ENCODE measurements at places on chromosomes 7 and 10.

GRCh38 chr7:51244053-51244452 lies 72.6 kb downstream of the COBL start:
- no peak for DNase-seq

- no peak for DNase-seq
Observed at GRCh38 chr7:157097056-157097329, 41.7 kb upstream of the UBE3C start.

- DNase-seq = peak; percentile 9
Observed at GRCh38 chr10:13834581-13835286, 248.0 kb downstream of the PRPF18 start.

GRCh38 chr10:86951184-86951761 lies 6.1 kb downstream of the MMRN2 start:
- DNase-seq = no peak

DNA sequence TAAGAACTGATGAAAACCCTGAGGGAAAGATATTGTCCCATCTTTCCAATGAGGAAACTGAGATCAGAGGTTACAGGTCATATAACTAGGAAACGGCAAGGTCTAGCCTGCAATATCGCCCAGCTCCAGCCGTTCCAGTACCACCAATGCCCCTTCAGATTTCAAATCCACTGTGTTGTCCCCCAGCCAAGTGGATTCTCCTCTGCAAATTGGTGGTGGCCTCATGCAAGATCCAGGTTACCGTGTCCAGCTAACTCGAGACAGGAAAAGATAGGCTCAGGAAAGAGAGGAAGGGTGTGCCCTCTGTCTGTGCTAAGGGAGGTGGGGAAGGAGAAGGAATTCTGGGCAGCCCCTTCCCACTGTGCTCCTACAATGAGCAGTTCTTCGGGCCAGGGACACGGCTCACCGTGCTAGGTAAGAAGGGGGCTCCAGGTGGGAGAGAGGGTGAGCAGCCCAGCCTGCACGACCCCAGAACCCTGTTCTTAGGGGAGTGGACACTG lies 25.3 kb downstream of the PRSS2 start:
- DNase-seq = no peak

- DNase-seq = peak; percentile 54
Observed at GRCh38 chr7:77258014-77258413, 58.4 kb upstream of the FGL2 start.

GRCh38 chr10:68992636-68993440 lies 4.2 kb downstream of the KIFBP start:
- no peak for DNase-seq

DNA sequence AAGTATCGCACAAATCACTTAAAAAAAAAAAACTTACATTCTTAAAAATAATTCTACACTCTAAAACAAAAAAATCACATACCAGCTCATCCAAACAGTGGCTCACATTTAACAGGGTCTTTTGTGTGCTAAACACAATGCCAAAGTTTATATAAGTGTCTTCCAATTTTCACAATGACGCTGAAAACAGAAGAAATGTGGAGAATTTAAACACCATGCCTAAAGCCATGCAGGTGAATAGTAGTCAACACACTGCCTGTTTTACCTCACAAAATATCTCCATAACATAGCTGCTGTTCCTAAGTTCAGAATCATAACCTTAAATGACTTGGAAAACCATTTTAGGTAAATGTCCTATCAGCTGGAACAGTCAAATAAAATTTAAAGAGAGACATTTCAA lies 55.0 kb downstream of the GRB10 start:
- DNase-seq = no peak

DNA sequence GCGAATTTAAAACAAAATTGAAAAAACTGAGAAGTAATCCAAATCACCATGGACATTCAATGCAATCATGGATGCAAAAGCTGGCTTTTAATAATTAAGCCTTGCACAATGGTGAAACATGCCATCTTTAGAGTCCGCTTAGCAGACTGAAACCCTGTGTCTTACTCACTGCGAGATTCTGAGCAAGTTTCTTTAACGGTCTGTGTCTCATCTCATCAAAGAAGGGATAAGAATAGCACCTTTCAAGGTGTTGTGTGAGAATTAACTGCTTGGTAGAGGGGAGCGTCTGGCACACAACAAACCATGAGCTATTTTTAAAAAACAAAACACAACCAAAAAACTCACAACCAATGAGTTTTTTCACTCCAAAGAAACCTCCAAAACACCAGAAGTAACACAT lies 21.4 kb downstream of the ACBD7 start:
- no peak for DNase-seq

- no peak for DNase-seq
Observed at GRCh38 chr10:76983624-76984023, 654.0 kb downstream of the KCNMA1 start.

GRCh38 chr10:52423369-52423768 lies 109.3 kb downstream of the DKK1 start:
- DNase-seq = no peak

GRCh38 chr7:18419456-18419855 lies 76.1 kb upstream of the HDAC9 start:
- DNase-seq = no peak

GRCh38 chr10:131856441-131857094 lies 44.2 kb upstream of the PPP2R2D start:
- no peak for DNase-seq

DNA sequence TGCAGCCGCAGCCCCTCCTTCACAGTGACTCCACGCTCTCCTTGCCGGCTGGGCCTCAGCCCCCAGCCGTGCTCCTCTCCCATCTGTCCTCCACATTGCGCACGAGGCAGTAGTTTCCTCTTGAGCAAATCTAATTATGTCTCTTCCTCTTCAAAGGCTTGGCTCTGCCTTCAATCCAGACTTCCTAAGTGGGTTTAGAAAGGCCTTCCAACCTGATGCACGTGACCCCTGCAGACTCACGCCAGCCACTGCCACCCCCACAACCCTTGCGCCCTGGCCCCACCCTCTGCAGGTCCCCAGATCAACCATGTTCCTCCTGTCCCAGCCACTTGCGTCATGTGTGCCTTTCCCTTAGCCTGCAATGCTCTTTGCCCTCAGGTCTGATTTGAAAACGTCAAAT lies 75.0 kb upstream of the ADAM12 start:
- DNase-seq = no peak

- DNase-seq = no peak
Observed at GRCh38 chr10:94591461-94592205, 46.0 kb downstream of the HELLS start.

DNA sequence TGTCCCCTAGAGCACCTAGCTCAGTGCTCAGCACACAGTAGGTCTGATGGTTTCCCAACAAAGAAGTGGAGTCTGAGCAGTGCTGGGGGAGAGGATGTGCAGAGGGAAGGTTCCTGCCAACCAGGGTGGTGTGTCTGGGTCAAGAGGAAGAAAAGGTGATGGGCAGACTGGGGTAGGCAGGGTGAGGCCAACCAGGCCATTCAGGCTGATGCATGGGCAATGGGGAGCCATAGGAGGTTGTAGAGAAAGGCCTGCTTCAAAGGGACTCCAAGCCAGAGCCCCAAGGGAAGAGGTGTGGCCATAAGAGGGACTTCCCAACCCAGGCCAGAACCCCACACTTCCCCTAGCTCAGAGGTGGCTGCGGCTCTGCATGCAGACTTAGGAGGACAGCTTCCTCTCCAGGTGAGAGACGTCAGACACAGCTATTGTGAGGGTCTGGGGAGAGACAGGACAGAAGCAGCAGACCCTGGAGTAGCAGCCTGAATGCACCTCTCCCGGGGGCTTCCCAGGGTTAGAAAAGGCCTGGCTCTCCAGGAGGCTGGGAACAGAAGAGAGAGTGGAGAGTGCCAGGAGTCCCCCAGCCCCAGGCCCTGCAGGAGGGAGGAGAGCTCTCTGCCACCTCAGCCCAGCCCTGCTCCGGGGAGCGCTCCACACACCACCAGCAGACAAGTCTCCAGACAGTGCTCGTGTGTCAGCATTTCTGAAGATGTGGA lies 87.4 kb upstream of the ZMIZ1 start:
- peak; percentile 51 for DNase-seq

DNA sequence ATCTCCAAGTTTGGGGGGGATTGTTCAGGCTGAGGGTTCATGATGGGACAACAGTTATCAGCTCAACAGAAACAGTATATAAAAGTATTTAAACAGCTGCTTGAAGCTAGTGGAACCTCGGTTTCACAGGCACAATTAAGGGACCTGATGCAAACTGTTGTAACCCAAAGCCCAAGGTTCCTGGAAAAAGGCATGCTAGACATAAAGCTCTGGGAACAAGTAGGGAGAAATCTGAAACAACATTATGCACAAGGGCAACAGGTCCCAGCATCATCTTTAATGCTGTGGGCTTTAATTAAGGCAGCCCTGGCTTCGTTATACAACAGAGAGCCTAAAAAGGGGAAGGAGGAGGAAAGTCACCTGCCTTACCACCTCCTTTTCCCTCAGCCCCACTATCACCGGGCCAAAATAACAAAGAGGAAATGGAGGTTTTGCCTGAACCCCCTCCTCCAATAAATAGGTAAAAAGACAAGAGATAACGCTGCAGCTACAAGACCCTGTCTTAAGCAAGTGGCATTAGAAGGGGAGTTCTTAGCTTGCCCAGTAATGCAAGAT lies 83.2 kb upstream of the GPR22 start:
- DNase-seq = no peak

DNA sequence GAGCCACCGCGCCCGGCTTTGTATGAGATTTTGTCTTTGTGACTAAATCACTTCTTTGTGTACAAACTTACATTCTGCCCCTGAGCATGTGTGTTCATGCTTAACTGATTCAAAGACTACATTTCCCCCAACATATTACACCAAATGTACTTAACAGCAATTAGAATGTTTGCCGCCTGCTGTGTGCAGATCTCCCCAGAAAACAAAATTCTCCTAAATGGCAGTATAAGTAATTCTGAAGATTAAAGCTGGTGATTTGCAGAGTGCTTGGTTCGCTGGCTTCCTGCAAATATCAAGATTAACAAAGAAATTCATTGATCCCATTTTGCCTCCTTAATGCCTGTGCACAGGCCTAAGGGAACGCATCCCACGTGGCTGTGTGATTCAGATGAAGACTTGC lies 230.3 kb downstream of the GALNT17 start:
- no peak for DNase-seq

- no peak for DNase-seq
Observed at GRCh38 chr10:44659320-44659719, 251.8 kb upstream of the TMEM72 start.

DNA sequence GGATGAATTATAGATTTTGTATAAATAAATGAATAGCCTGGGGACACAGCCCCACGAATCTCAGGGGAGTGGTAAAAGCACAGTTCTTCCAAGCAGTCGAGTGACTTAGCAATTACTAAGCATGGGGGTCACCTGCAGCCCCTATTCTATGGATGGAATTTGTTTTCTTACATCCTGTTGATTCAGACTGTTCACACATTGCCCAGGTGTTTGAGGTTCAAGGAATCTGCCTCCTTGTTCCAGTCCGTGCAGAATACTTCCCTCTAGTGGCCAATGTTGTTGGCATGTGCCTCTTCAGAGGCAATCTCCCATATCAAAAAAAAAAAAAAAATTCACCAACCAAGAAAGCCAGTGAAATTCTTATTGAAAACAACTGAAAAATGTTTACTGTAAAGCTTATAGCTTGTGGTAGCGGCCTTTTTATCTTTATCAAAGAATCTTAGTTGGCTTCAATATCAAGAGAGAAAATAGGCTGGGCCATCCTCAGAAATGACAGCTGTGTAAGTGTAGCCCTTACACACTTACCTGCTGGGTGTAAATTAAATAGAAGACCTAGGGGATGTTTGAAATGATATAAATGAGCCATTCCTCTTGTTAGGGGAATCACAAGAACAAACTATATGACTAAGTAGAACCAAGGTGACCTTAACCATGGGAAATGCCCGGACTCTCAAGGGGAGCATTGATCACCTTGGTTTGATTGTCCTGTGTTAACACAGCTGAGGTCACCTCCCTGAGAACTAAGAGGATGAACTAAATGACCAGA lies 7.8 kb downstream of the LIPM start:
- peak; percentile 66 for DNase-seq

DNA sequence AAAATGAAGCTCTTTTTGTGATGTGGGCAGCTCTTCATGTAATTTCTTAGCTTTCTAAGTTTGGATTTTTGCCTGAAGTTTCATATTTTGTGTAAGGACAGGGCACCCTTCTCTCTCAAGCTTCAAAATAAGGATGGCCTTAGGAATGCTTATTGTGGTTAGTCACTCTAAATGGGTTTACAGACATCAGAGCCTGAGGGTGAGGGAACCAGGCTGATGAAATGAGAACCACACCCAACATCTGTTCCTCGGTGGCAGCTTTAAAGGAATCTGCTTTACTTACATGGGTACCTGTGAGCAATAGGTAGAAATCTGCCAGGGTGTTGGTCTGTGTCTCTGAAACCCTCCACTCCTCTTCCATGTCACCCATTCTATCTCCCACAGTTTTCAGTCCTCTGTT lies 174.3 kb downstream of the EMX2 start:
- no peak for DNase-seq

- DNase-seq = no peak
Observed at GRCh38 chr7:57256637-57257375, 124.6 kb upstream of the ZNF479 start.

- no peak for DNase-seq
Observed at GRCh38 chr10:70551466-70551865, 51.1 kb downstream of the PRF1 start.

GRCh38 chr10:15719899-15720634 lies at the start of gene ITGA8:
Gene ITGA8, minus strand, starts transcription at chr10:15719922. Its CDS starts 151 bp downstream, at chr10:15719771.
- no peak for DNase-seq

GRCh38 chr10:90226517-90226916 lies 525.1 kb downstream of the KIF20B start:
- no peak for DNase-seq

- no peak for DNase-seq
Observed at GRCh38 chr7:94511718-94512117, 2.1 kb downstream of the CASD1 start.

DNA sequence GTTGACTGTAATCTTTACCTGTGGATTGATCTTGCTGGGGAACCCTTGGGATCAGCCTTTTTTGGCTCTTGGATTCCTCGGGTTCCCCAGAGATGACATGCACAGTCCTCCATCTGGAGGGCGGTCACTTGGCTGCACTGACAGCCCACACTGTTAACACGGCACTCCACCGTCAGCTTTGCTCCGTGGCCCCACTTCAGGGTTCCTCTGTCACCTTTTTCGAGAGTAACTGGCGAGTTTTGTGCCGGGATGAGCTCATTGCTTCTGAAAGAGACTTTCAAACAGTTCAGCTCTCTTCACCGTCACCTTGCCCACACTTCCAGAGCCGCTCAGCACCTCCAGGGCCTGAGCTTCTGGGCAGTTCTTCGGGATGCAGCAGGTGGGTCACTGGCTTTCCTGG lies 42.4 kb downstream of the PROSER2 start:
- no peak for DNase-seq
